ENCODE measurements at places on chromosomes 12 and 14. TPM values are rescaled to one million over a fixed set of nuclear protein-coding genes. Genes with fewer than 3 reads are reported as not detected.

Gene RAPGEF3
- 10.4 TPM for total RNA-seq

Gene MMP19
- total RNA-seq, result 0.51 TPM

- peak; percentile 22 for DNase-seq
These were observed 269.3 kb downstream of the DAD1 start for GRCh38 chr14:22319526-22320361.

GRCh38 chr12:75528272-75528671 lies 16.9 kb upstream of the KRR1 start:
- DNase-seq, result no peak
